WERI-Rb-1 (cell line): ENCODE measurements at places on chromosomes 5 and 9.

GRCh38 chr9:68793605-68794343, 88.7 kb downstream of the PIP5K1B start:
- no peak for DNase-seq

DNA sequence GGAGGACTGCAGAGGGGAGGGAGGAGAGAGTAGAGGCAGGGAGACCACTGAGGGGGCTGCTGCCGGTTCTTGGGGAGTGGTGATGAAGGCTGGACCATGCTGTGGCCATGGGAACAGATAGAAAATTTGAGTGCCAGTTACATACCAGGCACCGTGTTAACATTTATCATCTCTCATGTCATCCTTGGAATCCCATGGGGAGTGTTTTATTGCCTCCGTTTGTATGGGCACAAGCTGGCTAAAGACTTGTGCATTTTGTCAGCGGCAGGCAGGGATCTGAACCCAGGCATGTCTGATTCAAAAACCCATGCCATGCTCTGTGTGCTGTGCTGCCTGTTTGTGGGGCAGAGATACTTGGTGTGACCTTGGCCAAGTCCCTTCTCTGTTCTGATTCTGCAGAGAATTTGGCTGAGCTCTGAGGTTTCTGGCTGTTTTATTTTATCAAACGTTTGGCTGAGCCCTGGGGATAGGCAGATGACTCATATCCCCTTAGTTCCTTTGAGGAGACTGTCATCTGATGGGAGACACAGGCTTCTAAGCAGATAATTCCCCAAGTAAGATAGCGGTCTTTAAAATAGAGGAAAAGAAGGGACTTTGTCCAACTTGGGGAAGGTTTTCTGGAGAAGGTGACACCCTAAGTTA, 22.2 kb downstream of the COL27A1 start:
- no peak for DNase-seq

- peak; percentile 24 for DNase-seq
Measured at GRCh38 chr9:95736891-95737522, 138.5 kb upstream of the ERCC6L2 start.

DNA sequence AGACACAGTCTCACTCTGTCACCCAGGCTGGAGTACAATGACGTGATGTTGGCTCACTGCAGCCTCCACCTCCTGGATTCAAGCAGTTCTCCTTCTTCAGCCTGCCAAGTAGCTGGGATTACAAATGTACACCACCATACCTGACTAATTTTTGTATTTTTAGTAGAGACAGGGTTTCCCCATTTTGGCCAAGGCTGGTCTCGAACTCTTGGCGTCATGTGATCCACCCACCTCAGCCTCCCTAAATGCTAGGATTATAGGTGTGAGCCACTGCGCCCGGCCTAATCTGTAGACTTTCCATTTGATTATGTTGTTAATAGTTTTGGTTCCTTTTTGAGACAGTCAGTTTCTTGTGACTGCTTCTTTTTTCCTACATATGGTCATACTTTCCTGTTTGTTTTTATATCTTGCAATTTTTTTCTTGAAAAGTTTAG, 31.0 kb downstream of the MTREX start:
- no peak for DNase-seq

- no peak for DNase-seq
Measured at GRCh38 chr9:121317737-121318630, 50.0 kb downstream of the GSN start.

GRCh38 chr9:16885931-16886330, 15.5 kb upstream of the BNC2 start:
- no peak for DNase-seq

DNA sequence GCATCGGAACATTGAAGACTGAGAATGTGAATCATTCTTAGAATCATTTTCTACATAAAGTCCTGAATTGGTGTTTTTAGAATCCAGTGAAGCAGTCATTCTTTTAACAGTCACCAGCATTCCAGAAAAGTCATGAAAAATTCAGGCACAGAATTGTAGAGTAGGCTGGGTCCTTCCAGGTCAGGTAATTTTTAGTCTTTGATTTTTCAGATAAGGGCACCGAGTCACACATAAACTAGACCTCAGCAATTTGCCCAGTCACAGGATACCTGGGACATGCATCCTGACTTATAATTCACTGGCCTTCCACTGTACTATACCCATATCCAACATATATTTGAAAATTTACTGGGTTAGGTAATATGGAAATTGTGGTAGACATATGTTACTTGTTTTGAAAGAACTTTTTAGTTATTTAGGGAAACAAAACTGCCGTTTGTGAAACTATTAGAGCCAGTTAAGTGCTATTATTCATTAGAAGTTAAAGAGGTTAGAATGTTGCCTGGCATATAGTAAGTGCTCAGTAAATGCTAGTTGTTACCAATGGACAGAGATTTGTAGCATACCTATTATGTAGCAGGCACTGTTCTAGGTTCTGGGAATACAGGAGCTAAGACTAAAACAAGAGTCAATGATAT, 10.9 kb downstream of the MAN2A1 start:
- DNase-seq = no peak

- no peak for DNase-seq
Measured at GRCh38 chr9:570187-570586, 271.3 kb upstream of the DMRT1 start.

GRCh38 chr9:69342769-69343168, 17.8 kb downstream of the ENTREP1 start:
- no peak for DNase-seq

- DNase-seq = no peak
Measured at GRCh38 chr5:162026803-162027202, 40.8 kb upstream of the GABRG2 start.
